ENCODE measurements at places on chromosomes 16 and 17. TPM values are rescaled to one million over a fixed set of nuclear protein-coding genes. Genes with fewer than 3 reads are reported as not detected.
A peak's percentile ranks its signal among the peaks of the same experiment; 100 is the strongest.

DNA sequence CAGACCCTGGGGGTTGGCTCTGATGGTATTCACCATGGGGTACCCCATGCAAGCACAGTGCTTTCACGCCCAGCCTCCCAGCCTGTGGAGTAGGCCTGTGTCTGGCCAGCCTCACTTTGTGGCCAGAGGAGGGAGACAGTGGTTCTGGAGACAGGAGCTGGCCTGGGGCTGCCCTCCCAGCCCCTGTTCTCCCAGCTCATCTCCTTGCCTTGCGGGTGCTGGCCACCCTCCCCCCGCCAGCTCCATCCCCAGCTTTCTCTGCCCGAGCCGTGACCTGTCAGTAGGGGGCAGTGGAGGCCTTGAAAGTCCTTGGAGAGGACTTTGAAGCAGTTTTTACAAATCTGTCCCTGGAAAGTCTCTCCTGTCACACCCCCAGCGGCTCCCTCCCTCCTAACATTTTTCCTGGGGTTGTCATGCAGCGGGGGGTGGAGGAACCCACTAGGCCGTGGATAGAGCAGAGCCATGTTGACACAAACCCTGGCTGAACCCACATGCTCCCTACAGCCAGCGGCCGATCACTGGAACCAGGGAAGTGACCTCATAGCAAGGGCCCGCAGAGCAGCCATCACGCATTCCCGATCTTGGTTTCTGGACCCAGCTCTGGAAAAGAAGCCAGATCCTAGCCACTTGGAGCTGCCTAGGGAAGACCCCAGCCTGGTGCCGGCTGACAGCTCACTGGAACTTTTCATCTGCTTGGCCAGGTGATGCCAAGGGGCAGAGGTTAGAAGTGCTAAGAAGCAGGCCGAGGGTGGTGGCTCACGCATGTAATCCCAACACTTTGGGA is 289.4 kb downstream of the SEC14L1 start:
- H3K27me3 ChIP-seq, result no peaks in the 10 kb centered on the region
- no peaks in the 10 kb centered on the region for H3K36me3 ChIP-seq
- DNase-seq, result peak; percentile 96
- peak overlapping the region; percentile 94 for H3K27ac ChIP-seq

- H3K36me3 ChIP-seq, result peaks cover under 1% of the 10 kb centered on the region
- peak within 1 kb of the TSS; percentile 55 for H3K4me3 ChIP-seq
- peaks cover 22% of the 10 kb centered on the region for H3K4me1 ChIP-seq
- peak within 1 kb of the TSS; percentile 95 for H3K27ac ChIP-seq
Observed at GRCh38 chr17:47693731-47694580, at the start of gene TBKBP1. Gene TBKBP1 (plus strand): TSS chr17:47694161. CDS start chr17:47696113, 1,952 bp downstream.

GRCh38 chr17:1100382-1100781 is 79.4 kb downstream of the ABR start:
- no peak overlapping the region for H3K4me3 ChIP-seq
- no peak overlapping the region for H3K27ac ChIP-seq
- peaks cover 3% of the 10 kb centered on the region for H3K36me3 ChIP-seq
- peaks cover 29% of the 10 kb centered on the region for H3K4me1 ChIP-seq
- no peaks in the 10 kb centered on the region for H3K27me3 ChIP-seq
- DNase-seq, result no peak

KCNAB3 gene
- 1.8 TPM for total RNA-seq

DNA sequence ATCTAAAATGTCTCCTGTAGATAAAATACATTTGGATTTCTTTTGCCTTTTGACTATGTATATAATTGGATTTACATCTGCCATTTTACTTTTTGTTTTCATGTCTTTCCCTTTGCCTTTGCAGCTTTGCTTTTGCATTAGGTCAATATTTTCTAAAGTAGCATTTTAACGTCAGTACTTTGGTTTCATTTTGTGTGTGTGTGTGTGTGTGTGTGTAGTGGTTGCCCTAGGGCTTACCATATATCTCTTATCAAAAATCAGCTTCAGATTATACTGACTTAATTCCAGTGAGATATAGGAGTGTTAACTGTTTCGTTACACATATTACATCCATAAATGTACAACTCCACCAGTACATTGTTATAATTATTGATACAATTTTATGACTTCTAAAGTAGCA is 26.1 kb downstream of the AKTIP start:
- no peak overlapping the region for H3K4me3 ChIP-seq
- no peaks in the 10 kb centered on the region for H3K4me1 ChIP-seq
- DNase-seq, result no peak
- H3K36me3 ChIP-seq, result peaks cover 15% of the 10 kb centered on the region

DNA sequence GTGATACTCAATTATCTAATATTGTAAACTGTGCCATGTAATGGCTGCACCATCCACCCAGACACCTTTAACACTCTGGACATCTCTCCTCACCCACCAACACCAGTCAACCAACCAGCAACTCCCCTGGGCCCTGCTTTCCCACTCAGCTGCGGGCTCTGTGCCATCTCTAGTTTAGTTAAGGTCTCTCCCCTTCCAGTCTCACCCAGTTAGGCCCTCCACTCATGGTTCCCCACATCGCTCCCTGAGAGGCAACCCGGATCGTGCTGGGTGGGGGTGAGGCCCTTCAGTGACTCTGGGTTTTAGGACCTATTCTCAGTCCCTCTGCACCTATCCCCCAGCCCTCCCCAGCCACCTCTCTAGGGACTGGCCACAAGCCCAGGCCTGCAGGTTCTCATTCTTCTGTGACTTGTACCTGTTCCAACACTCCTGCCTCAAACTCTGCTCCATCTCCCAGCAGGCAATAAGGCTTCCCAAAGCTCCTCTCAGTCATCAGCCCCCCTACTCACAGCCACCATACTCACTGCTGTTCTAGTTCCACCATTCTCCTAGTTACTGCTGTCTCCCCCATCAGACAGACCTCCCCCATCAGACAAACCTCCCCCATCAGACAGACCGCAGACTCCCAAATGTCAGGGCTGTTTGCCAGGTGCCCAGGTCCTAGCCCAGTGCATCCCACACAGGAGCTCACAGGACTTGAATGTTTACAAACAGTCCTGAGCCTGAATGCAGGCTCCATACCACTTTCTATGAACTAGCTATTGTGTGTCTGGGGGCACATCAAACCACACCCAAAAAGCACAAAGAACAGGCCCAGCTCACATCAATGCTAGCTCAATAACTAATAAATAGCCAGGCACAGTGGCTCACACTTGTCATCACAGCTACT is 2.6 kb downstream of the TK2 start:
- H3K27me3 ChIP-seq, result no peaks in the 10 kb centered on the region
- H3K4me3 ChIP-seq, result no peak overlapping the region
- no peak for DNase-seq
- H3K27ac ChIP-seq, result no peak overlapping the region
- H3K36me3 ChIP-seq, result no peaks in the 10 kb centered on the region
- peaks cover 21% of the 10 kb centered on the region for H3K4me1 ChIP-seq

SLC16A13 gene
- total RNA-seq, result 3.7 TPM

GRCh38 chr17:8225813-8226535 is 15.6 kb upstream of the AURKB start:
- H3K27me3 ChIP-seq, result no peaks in the 10 kb centered on the region
- peaks cover 26% of the 10 kb centered on the region for H3K36me3 ChIP-seq
- peak overlapping the region; percentile 55 for H3K27ac ChIP-seq
- DNase-seq, result peak; percentile 36
- H3K4me3 ChIP-seq, result peak overlapping the region; percentile 21
